ENCODE measurements at places on chromosomes 1 and 21.

- no peak for DNase-seq
Observed at GRCh38 chr1:95287081-95287480, 53.1 kb downstream of the RWDD3 start.

DNA sequence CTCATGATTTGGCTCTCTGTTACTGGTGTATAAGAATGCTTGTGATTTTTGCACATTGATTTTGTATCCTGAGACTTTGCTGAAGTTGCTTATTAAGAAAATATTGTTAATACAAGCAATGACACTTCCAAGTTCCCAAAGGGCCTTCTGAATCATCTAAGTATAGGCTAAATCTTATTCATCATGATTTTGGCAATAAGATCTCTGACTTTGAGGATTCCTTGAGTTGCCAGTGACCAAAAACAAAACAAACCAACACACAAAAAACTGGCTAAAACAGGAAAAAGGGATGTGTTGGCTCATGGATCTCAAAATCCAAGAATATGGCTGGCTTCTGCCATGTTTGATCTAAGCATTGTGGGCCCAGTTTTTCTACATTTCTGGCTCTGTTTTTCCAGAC is 163.4 kb downstream of the HHIPL2 start:
- no peak for DNase-seq

DNA sequence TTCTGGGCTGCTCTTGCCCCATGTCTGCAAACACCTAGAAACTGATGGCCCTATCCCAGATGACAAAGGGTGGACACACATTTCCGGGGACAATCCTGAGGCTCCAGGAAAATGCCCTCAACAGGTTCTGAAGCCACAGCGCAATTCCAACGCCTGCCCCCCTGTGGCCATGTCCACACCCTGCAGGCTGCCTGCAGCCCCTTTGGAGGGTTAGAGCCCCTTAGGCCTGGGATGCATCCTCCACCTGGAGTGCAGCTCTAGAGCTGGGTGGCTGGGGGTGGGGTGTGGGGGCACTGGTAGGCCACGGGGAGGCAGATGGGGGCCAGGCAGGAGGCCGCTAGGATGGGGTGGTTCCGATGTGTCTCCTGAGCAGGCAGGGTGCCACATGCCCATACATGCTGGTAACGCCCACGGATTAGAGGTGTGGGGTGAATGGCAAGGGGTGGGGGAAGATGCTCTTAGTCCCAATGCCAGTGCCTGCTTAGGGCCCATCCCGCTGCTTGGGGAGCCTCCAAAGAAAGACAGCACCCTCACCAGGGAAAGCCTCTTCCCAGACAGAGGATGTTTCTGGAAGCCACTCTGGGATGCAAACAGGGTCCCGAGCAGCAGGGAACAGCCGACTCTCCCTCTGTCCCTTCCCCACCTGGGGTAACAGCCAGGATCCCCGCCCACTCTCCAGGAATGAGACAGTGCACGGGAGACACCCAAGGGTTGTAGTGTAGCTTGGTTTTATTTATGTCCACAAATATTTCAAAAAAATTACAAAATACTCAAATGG is 34.0 kb downstream of the SLC45A1 start:
- DNase-seq = no peak

GRCh38 chr1:226870026-226870400 is 403 bp upstream of the PSEN2 start:
- DNase-seq = no peak

- DNase-seq = no peak
Observed at GRCh38 chr21:44354001-44354405, 582 bp downstream of the TRPM2 start.

DNA sequence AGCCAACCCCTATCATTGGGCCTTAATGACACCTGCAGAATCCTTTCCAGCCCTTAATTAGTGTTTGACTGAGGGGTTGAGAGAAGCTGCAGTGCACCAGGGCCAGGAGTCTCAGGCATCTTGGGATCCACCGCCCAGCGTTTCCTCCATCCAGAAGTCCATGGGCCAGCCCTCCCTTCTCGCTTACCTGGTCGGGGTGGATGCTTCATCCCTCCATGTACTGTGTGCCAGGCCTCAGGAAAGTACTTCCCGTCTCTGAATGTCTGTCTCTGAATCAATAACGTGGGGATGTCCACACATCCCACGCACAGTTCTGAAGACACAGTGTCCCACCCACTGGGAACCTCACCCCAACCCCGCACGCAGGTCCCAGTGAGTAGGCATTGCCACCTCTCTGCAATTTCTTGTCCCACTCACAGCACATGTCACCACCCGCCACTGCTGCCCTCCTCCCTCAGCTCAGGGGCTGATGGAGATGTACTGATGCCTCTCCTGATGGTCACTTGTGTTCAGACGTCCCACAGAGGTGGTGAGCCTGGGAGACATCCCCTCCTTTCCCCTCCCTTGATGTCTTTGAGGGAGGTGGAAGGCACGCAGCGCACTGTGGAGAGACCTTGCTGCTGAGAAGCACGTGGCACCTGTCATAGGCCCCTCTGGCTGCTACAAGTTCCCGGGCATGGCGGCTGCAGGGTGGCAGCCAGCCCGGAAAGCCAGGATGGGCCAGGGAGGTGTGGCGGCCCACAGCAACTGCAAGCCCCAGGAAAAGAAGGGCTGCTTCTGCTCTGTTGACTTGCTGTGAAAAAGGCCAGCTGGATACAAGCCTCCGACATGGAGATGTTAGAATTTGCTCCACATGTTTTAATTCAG is 29.4 kb upstream of the PRSS38 start:
- DNase-seq = no peak

- no peak for DNase-seq
Observed at GRCh38 chr21:34345091-34345871, 18.5 kb upstream of the KCNE2 start.

- DNase-seq = no peak
Observed at GRCh38 chr1:182292193-182292741, 99.3 kb downstream of the GLUL start.
